ENCODE measurements at places on chromosomes 2 and 18.
A peak's percentile ranks its signal among the peaks of the same experiment; 100 is the strongest.

DNA sequence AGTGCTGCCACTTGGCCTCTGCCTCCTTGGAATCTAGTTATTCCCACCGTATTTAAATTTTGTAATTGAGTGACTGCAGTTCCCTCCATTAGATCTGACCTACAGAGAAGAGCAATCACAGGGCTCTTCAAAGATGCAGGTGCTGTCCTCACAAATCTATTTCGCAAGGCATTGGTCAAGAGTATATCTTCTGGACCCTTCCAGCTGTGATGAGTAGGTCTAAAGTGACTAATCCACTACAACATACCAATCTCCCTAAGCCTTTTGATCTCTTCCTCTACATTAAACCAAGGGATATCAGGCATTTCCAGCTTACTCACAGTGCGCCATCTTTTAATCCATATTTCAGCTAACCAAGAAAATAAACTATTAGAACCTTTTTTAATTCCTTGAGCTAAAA, 65.1 kb upstream of the COL3A1 start:
- no peak for DNase-seq

GRCh38 chr2:167127135-167127534, 238.9 kb downstream of the XIRP2 start:
- peak; percentile 49 for DNase-seq

DNA sequence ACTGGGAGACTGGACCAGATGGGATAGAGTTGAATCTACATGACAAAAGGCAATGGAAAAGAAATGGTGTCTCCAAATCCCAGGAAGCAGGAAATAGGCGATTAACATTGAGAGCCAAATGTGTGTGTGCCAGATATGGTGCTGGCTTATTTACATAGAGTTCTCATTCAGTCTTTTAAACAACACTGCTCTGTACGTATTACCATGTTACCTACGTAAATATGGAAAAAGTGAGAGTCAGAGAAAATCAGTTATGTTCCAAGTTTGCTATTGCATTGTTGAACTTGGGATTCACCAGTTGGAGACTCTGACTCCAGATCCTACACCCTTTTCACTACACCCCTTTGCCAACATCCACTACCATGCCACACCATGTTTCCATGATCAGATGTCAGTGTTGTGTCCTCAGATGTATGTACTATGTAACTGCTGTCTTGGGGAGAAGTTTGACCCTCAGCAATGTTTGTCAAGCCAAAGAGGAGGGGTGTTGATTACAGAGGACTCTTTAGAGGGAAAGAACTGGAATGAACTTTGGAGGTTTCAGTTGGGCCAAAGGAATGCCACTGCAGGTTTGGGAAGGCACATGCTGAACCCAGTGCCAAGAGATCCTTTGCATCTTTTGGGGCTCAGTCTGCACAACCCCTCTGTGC, 19.6 kb upstream of the GREB1 start:
- no peak for DNase-seq

DNA sequence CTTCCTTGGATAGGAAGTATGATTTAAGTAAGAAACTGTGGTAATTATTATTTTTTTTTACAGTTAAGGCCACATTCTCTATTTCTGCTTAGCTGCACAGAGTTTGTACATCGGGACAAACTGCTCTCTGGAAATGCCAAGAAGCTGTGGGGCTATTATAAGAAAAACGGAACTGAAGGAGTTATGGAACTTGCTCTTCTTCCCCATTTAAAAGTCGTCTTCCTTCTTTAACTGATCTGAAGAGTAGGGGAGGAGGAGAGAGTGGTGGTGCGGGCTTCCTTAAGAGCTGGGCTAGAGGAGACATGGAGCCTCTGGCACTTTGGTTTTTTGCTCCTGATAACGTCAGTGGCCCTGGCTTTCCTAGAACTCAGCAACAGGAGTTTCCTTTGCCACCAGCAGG, 54.4 kb downstream of the RAB31 start:
- DNase-seq: no peak

DNA sequence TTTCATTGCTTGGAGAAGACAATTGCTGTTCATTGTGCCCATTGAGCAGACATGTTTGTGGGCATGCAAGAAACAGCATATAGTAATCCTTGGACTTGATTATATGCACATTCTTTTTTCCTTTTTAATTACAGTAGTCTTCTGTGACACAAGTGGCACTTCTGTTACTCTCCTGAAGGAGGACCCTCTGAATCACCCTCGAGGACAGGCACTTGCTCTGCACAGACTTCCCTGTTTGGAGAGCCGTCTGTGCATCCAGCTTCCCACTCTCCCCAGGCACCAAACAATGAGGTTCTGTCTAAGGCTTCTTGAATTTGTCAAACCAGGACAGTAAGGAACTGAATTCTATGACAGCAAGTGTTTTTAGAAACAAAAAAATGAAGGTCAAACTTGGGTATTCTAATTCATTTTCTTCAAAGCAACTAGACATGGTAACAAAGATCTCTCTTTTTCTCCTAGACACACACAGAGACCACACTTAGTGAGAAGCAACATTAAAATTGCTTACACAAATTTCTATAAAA, 844.6 kb upstream of the ID2 start:
- no peak for DNase-seq

- no peak for DNase-seq
These were observed 86.4 kb upstream of the KLHL29 start for GRCh38 chr2:23298551-23298950.

DNA sequence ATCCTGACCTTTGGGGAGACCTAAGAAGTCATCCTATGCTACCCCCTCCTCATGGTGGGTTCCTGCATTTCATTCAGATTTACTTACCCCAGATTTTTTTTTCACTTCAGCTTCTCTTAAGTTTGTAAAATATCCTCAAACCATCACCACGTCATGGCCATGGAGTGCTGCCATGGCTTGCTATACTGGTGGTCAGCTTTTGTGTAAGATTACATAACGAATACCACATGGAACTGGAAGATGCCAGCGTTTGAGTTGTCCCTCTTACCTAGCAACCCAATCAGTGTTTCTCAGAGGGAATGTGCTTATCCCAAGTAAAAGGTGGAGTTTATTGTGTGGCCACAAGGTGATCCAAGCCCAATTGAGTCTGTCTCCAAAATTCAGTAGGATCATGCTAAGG, 148.6 kb upstream of the ALPP start:
- DNase-seq: no peak

DNA sequence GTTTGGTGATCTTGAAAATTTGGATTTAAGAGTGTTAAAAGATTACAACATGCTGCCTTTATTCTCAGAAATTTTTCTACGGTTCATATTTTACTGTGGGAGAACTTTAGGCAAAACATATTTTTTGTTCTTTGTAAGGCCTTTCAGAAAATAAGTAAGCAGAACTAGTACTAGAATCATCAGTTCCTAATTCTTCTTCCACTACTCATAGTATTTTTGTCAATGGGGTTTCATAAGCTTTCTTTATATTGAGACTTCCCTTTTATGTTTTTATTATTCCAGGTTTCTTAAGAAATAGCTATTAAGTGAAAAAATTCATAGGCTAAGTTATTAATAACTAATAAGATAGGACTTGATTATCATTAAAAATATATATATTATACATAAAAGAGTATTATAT, 12.4 kb downstream of the UGGT1 start:
- DNase-seq: no peak

GRCh38 chr2:101396316-101396717, 9.0 kb upstream of the CREG2 start:
- peak; percentile 81 for DNase-seq

- DNase-seq: no peak
These were observed 94.6 kb downstream of the CD226 start for GRCh38 chr18:69853051-69853450.

GRCh38 chr2:2744107-2744506, 413.0 kb upstream of the MYT1L start:
- no peak for DNase-seq

GRCh38 chr2:39954346-39954745, 175.3 kb upstream of the THUMPD2 start:
- no peak for DNase-seq

DNA sequence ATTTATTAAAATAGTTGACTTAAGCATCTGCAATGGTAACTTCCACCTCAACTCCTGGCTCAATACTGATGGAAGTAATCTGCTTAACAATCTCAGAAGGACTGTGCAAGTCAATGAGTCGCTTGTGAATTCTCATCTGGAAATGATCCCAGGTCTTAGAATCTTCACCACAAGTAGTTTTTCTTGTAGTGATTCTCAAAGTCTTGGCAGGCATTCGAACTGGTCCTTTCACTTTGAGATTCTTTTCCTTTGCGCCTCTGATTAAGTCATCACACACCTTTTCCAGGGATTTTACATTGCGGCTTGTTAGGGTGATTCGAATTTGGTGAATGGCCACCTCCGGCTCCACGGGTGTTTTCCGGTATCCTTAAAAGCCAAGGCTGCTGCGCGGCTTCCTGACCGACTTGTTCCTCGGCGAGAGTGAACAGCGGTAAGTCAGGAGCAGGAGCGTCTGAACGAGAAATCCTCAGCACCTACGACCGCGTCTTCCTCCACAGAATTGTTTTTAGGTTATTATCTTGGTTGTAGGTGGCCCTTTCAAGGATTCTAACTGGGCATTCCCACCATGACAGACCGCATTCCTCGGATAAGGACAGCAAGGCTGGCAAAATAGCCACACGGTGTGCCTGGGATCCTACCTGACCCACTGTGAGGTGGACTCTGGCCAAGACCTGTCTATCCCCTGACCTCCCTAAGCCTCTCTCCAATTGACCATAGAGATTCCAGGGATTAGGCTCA, 23.8 kb upstream of the SLC20A1 start:
- DNase-seq: peak; percentile 38

GRCh38 chr2:55961318-55961911, 37.8 kb upstream of the EFEMP1 start:
- DNase-seq: peak; percentile 60

DNA sequence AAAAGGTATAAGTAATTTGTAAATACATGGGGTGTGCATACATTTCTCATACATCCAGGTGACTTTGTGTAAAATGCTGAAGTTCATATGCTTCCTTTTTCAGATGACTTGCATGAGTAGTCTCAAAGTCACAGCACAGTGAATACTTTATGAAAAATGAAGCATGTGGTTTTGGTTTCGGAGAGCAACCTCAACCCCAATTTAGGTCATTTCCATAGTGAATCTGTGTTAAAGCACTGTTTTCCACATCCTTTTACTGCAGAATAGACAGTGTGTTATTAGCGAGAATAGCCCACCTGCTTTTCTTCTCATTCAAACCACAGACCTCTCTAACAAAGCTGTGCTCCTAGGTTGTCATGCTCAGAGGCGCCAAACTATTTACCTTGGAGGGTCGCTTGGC, 204.4 kb upstream of the RASGRP3 start:
- no peak for DNase-seq

GRCh38 chr2:120690521-120690920, 45.1 kb upstream of the GLI2 start:
- DNase-seq: no peak

GRCh38 chr2:107817378-107817777, 9.3 kb upstream of the RGPD4 start:
- DNase-seq: no peak

GRCh38 chr2:170465241-170465640, 249.9 kb upstream of the SP5 start:
- DNase-seq: no peak

GRCh38 chr2:152635635-152636298, 81.5 kb downstream of the PRPF40A start:
- DNase-seq: peak; percentile 65

GRCh38 chr18:73153271-73153670, 285.5 kb upstream of the NETO1 start:
- DNase-seq: no peak

DNA sequence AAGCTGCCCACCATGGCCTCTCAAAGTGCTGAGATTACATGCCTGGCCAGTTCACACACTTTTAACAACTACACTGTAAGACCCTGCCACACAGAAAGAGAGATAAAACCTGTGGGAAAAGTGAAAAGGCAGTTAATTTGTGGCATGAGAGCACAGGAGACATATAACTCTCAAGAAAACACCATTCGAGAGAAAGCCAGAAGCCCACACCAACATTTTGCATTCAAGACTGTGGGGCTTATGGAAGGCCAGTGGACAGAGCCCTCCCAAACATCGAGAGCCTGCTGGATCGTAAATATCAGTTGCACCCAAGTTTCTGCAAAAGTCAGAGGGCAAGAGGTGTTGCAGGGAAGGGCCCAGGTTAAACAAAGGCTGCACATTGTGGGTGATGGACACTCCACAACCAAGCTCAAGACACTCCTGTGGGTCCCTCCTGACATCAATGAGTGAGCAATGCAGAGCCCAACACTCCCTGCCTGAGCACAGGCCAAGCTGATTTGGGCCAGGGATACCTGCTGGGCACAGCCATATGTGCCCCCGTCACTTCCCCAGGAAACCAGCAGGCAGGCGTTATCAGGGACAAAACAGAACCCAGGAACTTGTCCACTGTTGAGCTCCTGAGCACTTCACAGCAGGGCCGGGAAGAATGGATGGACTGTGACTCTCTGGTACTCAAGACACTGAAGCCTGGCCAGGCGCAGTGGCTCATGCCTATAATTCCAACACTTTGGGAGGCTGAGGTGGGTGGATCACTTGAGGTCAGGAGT, 114.4 kb downstream of the ZFP36L2 start:
- no peak for DNase-seq

GRCh38 chr2:120704696-120705095, 31.0 kb upstream of the GLI2 start:
- no peak for DNase-seq

DNA sequence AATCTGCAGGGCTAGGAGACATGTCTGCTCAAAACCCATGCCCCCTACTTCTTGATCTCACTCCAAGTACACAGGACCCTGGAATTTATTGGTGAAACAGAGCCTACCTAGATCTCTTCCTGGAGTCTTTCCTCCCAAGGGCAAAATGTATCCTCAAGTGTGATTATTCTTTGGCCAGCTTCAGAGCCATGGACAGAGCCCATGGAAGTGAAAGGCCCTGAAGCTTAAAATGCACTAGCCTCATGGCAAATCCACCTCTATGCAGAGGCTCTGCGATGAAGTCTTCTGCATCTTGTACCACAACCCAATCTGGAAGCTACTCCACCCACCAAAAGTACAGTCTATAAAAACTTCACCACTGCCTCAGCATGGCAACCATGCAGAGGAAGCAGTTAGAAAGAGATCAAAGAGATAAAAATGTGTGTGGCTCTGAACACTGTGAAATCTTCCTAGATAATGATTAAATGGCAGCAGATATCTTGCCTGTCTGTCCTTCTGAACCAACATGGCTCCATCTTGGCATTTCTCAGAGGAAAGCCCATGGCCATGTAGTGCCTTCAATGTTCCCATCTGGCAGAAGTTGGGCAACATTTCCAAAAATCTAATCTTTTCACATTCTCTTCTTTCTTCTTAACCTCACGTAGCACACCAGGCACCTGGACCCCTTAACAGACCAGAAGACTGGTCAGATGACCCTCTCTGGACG, 142.9 kb upstream of the KLF7 start:
- no peak for DNase-seq

GRCh38 chr18:34729264-34729663, 19.2 kb downstream of the DTNA start:
- DNase-seq: peak; percentile 63
